ENCODE measurements at places on chromosomes 5 and 9.

- DNase-seq = no peak
Observed at GRCh38 chr9:117703537-117703936, 666 bp upstream of the TLR4 start.

DNA sequence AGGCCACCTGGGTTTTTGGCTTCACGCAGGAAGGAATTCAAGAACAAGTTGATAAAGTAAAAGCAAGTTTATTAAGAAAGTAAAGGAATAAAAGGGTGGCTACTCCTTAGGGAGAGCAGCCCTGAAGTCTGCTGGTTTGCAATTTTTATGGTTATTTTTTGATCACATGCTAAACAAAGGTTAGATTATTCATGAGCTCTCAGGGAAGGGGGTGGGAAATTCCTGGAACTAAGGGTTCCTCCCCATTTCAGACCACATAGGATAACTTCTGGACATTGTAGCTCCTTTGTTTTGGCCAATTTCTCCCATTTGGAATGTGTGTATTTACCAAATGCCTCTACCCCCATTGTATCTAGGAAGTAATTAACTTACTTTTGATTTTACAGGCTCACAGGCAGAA is 63.9 kb upstream of the SYK start:
- DNase-seq = no peak

- no peak for DNase-seq
Observed at GRCh38 chr9:89781838-89782540, 177.2 kb downstream of the GADD45G start.

DNA sequence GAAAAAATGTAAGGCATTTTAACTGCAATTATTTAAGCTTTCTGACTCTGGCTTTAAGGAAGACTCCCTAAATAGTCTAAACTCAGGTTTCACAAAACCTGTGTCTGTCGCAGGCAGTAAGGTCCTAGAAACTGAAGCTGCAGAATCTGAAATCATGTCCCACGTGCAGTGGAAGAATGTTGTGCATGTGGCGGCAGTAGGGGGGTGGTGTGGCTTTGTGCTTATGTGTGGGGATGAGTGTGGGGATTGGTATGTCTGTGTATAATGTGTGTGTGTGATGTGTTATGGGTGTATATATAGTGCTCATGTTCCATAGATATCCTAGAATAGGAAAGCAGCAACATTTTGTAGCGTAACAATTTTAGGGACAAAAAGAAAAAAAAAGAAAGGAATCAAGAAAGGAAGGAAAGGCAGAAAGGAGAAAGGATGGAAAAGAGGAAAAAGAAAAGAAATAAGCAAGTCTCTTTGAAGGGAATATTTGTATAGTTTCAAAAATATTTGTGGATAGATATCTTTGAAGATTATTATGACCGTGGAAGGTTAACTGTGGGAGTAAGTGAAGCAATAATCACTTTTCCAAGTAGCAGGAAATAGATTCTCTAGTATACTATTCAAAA is 6.6 kb downstream of the ANKDD1B start:
- DNase-seq = no peak

- no peak for DNase-seq
Observed at GRCh38 chr9:88502552-88503034, 32.4 kb upstream of the NXNL2 start.
